MCF 10A (cell line): ENCODE measurements at places on chromosomes 11 and 22. TPM values are rescaled to one million over a fixed set of nuclear protein-coding genes. Genes with fewer than 3 reads are reported as not detected.
A peak's percentile ranks its signal among the peaks of the same experiment; 100 is the strongest.

The SMIM35 gene
- not detected in 2 replicates for total RNA-seq

The C22orf15 gene
- not detected in 2 replicates for total RNA-seq

The OR10A3 gene
- total RNA-seq: not detected in 2 replicates

The STK33 gene
- total RNA-seq: 0.20 and 0.58 TPM in 2 replicates

The APOL3 gene
- total RNA-seq: 0.44 and 1.8 TPM in 2 replicates

The CLDN5 gene
- not detected in 2 replicates for total RNA-seq

The KDM4E gene
- total RNA-seq: not detected in 2 replicates

The MFRP gene
- total RNA-seq: not detected in 2 replicates

The BBOX1 gene
- 0.33 TPM in 1 of 2 replicates, not detected in the other for total RNA-seq

The MOB2 gene
- 20.1 and 20.2 TPM in 2 replicates for total RNA-seq

The HSPB2 gene
- 0.23 TPM in 1 of 2 replicates, not detected in the other for total RNA-seq

The PKNOX2 gene
- total RNA-seq: not detected in 2 replicates

The TP53I11 gene
- total RNA-seq: 14.8 and 17.7 TPM in 2 replicates

The KLHL35 gene
- not detected in 2 replicates for total RNA-seq

The SLC5A4 gene
- total RNA-seq: not detected in 2 replicates

The SCGB1D2 gene
- not detected in 2 replicates for total RNA-seq

- DNase-seq: no peak
- H3K27me3 ChIP-seq: no peaks in the 10 kb centered on the region
- H3K4me1 ChIP-seq: no peaks in the 10 kb centered on the region
Observed at GRCh38 chr11:26835611-26836010, 113.8 kb upstream of the SLC5A12 start.

- no peaks in the 10 kb centered on the region for H3K4me1 ChIP-seq
- DNase-seq: no peak
- H3K27ac ChIP-seq: no peak overlapping the region
- H3K36me3 ChIP-seq: no peaks in the 10 kb centered on the region
- H3K4me3 ChIP-seq: no peak overlapping the region
Observed at GRCh38 chr11:104122011-104122635, 41.8 kb downstream of the PDGFD start.

DNA sequence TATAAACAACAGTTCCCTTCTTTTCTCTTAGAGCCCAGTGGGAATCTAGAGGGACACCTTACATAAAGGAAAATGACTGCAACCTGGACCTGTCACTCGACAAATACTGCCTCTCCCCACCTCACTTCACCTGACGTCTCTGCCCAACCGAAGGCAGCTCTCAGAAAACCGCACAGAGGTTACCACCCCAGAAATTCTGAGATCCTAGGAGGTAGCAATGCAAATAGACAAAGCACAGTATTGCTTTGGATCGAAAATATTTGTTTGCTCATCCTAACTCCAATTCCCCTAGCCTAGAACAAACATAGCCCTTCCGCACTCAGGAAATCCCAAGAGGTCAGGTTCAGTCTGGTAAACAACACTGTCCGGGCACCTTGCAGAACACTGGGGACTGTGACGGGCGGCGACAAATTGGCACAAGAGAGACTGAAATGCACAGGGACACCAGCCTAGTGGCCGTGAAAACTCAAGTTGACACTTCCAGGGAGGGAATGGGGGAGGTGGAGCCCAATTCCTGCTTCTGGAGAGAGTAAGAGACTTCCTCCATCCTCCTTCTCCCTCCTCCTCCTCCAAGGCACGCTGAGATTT, 420 bp upstream of the TRIM44 start:
- no peak for DNase-seq
- H3K4me3 ChIP-seq: peak overlapping the region; percentile 100
- no peaks in the 10 kb centered on the region for H3K27me3 ChIP-seq
- H3K4me1 ChIP-seq: peaks cover 25% of the 10 kb centered on the region

DNA sequence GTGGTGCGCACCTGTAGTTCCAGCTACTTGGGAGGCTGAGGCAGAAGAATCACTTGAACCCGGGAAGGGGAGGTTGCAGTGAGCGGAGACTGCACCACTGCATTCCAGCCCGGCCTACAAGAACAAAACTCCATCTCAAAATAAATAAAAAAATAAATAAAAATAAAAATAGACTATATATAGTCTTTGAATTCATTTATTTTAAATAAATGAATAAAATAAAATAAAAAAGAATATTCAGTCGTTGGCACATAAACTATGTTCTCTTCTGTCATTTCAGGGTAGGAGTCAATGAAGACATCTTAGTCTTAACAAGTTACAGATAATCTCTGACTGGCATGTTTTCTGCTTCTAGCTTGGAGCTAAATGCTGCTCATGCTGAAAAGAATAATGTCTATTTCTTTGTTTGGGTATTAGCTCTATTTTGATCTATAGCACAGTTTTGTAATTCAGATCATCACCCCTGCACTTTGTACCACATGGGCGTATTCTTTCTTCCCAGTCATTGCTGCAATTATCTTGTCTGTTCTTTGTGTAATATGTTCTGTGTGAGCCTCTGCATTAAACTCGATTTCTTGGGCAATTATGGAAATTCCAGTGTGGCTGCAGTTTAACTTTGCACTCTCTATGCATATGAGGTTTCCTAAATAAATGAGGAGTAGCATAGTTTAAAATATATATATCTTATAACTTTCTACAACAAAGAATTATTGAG, 1.4 kb upstream of the MS4A14 start:
- H3K27ac ChIP-seq: no peak overlapping the region
- no peak overlapping the region for H3K4me3 ChIP-seq
- DNase-seq: no peak
- no peaks in the 10 kb centered on the region for H3K27me3 ChIP-seq
- no peaks in the 10 kb centered on the region for H3K4me1 ChIP-seq
- H3K36me3 ChIP-seq: no peaks in the 10 kb centered on the region

- peak; percentile 31 for DNase-seq
- H3K27ac ChIP-seq: no peak overlapping the region
- no peaks in the 10 kb centered on the region for H3K36me3 ChIP-seq
- H3K27me3 ChIP-seq: no peaks in the 10 kb centered on the region
Observed at GRCh38 chr11:19683141-19683805, 29.4 kb upstream of the NAV2 start.

- no peaks in the 10 kb centered on the region for H3K36me3 ChIP-seq
- H3K4me1 ChIP-seq: no peaks in the 10 kb centered on the region
- H3K27me3 ChIP-seq: peaks cover 6% of the 10 kb centered on the region
- no peak overlapping the region for H3K4me3 ChIP-seq
- no peak overlapping the region for H3K27ac ChIP-seq
Observed at GRCh38 chr11:32385998-32386397, 49.3 kb downstream of the WT1 start.

GRCh38 chr11:129595038-129595962, 219.7 kb downstream of the BARX2 start:
- no peaks in the 10 kb centered on the region for H3K36me3 ChIP-seq
- H3K27me3 ChIP-seq: no peaks in the 10 kb centered on the region
- H3K4me3 ChIP-seq: no peak overlapping the region

DNA sequence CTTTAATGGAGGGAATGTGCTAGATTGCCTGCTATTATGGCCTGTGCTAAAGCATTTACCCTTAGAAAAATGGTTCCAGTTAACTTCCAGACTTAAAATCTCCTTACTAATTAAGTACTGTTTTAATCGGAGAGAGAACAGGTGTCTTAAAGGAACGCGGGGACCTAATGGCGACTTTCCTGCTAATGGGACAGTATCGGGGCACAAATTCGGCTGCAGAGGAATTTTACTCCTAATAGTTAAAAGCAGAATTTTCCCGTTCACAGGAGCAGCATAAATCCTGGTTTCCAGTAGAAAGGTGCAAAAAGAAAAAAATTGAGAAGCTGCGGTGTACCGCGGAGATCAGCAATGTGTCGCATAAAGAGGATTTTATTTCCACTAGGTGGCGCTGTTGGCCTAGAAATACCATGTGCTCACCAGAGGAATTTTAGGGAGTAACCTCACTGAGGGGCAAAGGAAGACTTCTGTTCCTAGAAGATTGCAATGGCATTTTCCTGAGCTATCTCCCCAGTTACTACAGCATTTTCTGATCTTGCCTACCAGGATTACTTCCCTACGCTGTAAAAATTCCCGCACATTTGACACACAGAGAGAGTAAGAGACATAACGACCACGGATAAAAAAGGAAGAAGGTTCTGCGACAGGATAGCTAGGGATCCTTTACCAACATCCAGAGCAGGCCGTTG, 44.5 kb downstream of the ZNF280B start:
- H3K36me3 ChIP-seq: no peaks in the 10 kb centered on the region
- H3K4me3 ChIP-seq: no peak overlapping the region
- peak; percentile 71 for DNase-seq
- peaks cover 3% of the 10 kb centered on the region for H3K4me1 ChIP-seq

GRCh38 chr11:18091731-18092130, 14.2 kb downstream of the SAAL1 start:
- DNase-seq: no peak
- no peak overlapping the region for H3K4me3 ChIP-seq
- H3K36me3 ChIP-seq: peaks cover 77% of the 10 kb centered on the region

GRCh38 chr11:15665368-15665871, 550.7 kb downstream of the INSC start:
- H3K27me3 ChIP-seq: peaks cover 15% of the 10 kb centered on the region

- no peaks in the 10 kb centered on the region for H3K27me3 ChIP-seq
- H3K4me3 ChIP-seq: no peak overlapping the region
- DNase-seq: peak; percentile 60
- H3K27ac ChIP-seq: no peak overlapping the region
Observed at GRCh38 chr11:28346209-28346608, 238.0 kb downstream of the METTL15 start.

DNA sequence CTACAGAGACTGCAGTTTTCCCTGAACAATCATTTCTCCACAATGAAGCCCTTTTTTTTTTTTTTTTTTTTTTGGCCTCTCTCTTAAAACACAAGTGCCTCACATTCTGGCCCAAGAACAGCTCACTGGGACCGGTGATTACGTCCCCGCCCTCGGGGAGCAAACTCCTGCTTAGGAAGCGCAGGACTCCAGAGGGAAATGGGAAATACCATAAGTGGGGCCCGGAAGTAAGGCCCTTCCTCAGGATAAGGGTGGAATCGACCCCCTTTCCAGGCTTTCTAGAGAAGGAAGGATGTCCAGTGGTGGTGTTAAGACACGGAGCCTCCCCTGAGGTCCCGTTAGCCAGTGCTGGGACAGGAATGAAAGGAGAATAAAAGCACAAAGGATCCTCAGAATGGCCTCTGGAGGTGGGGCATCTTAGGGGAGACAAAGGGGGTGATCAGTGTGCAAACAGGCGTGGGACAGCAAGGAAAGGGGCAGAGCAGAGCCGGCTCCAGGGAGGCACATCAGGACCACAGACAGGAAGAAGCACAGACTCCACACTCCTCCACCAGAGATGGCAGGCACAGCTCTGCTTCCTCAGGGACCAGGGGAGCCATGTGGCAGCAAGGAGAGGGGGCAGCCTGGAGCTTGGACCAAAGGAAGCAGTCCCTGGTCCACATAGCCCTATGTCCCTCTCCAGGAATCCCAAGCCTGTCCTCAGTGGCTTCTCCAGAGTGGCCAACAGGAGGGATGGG, 61.3 kb downstream of the CHST1 start:
- no peak overlapping the region for H3K27ac ChIP-seq
- no peak for DNase-seq
- no peaks in the 10 kb centered on the region for H3K4me1 ChIP-seq
- no peak overlapping the region for H3K4me3 ChIP-seq

- no peaks in the 10 kb centered on the region for H3K4me1 ChIP-seq
- H3K27ac ChIP-seq: no peak overlapping the region
- no peaks in the 10 kb centered on the region for H3K36me3 ChIP-seq
- H3K4me3 ChIP-seq: no peak overlapping the region
Observed at GRCh38 chr22:47997052-47997590, 1234.7 kb downstream of the TBC1D22A start.

GRCh38 chr22:44305888-44306287, 6.9 kb downstream of the SHISAL1 start:
- H3K4me3 ChIP-seq: no peak overlapping the region
- H3K27me3 ChIP-seq: peaks cover 10% of the 10 kb centered on the region
- no peaks in the 10 kb centered on the region for H3K36me3 ChIP-seq
- peaks cover 12% of the 10 kb centered on the region for H3K4me1 ChIP-seq

DNA sequence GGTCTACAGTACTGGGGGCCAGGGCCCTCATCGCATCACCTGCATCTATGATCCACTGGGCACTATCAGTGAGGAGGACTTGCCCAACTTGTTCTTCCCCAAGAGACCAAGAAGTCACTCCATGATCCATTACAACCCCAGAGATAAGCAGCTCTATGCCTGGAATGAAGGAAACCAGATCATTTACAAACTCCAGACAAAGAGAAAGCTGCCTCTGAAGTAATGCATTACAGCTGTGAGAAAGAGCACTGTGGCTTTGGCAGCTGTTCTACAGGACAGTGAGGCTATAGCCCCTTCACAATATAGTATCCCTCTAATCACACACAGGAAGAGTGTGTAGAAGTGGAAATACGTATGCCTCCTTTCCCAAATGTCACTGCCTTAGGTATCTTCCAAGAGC, 3.8 kb upstream of the PPFIBP2 start:
- peaks cover 18% of the 10 kb centered on the region for H3K27me3 ChIP-seq
- H3K27ac ChIP-seq: no peak overlapping the region
- no peaks in the 10 kb centered on the region for H3K4me1 ChIP-seq
- no peak for DNase-seq
- H3K4me3 ChIP-seq: no peak overlapping the region

GRCh38 chr11:69949327-69949726, 128.8 kb upstream of the ANO1 start:
- no peaks in the 10 kb centered on the region for H3K36me3 ChIP-seq
- peaks cover 14% of the 10 kb centered on the region for H3K27me3 ChIP-seq
- no peak overlapping the region for H3K4me3 ChIP-seq
- no peak overlapping the region for H3K27ac ChIP-seq
- H3K4me1 ChIP-seq: peaks cover 7% of the 10 kb centered on the region

DNA sequence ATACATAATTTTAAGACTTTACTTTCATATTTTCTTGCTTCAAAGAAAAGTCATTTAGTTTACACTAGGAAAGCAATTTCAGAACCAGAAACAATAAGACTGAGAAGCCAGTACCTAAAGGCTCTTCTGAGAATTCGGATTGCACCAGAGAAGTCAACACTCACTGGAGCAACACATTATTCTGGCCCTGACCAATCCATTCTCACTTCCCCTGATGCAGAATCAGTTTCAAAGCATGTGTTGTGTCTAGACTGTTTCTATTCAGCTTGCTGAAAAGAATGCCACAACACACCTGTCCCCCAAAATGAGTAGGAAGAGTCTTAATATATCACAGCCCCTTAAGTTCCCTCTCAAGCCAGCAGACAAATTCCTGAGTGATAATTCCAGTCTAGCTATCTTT, 1074.3 kb upstream of the TENM4 start:
- H3K27ac ChIP-seq: no peak overlapping the region
- H3K4me3 ChIP-seq: no peak overlapping the region
- no peaks in the 10 kb centered on the region for H3K4me1 ChIP-seq

DNA sequence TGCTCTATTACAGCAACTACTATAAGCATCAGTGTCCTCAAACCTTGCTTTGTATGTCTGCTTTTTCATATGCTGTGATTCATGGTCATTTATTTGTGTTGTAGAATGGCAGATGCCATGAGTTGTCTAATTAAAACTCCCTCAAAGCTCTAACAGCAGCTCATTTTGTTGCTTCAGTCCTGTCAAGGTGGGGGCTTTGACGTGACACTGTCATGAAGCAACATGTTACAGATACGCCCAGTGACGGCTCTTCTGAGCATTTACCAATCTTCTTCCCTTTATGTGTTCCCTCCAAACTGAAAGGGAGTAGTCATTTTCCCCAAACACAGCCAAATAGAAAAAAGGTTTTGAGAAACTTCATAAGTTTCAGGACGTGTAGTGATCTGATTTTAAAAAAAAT, 106.7 kb downstream of the DBX1 start:
- H3K4me3 ChIP-seq: no peak overlapping the region
- H3K4me1 ChIP-seq: peaks cover 70% of the 10 kb centered on the region
- H3K36me3 ChIP-seq: peaks cover 100% of the 10 kb centered on the region
- H3K27me3 ChIP-seq: no peaks in the 10 kb centered on the region
- peak overlapping the region; percentile 49 for H3K27ac ChIP-seq
- DNase-seq: no peak

- H3K27me3 ChIP-seq: peaks cover 33% of the 10 kb centered on the region
- peak; percentile 63 for DNase-seq
- no peaks in the 10 kb centered on the region for H3K4me1 ChIP-seq
- H3K4me3 ChIP-seq: no peak overlapping the region
- no peak overlapping the region for H3K27ac ChIP-seq
Observed at GRCh38 chr11:44729713-44730112, 3.0 kb downstream of the TSPAN18 start.
